SK-N-MC (cell line): ENCODE measurements at places on chromosomes 1 and 21.

GRCh38 chr1:229792012-229792975 lies 166.2 kb downstream of the URB2 start:
- DNase-seq: no peak

- no peak for DNase-seq
Observed at GRCh38 chr1:208923946-208924720, 659.4 kb upstream of the CAMK1G start.

DNA sequence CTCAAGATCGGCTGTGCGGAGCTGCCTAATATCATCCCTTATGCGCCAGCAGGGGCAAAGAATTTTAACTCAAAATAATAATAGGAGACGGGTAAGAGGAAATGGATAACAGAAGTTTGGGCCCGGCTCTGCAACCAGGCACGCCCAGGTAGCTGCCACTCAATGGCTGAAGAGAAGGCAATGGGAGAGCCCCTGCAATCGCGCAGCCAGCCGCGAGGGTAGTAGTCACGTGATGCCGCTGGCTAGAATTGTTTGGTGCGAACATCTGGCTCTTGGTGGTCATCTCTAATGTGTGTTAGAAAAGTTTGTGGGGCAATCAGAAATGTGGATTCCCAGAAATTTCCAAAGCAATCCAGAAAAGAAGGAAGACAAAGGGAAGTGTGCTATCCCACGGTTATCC lies 12.3 kb downstream of the BARHL2 start:
- DNase-seq: no peak

DNA sequence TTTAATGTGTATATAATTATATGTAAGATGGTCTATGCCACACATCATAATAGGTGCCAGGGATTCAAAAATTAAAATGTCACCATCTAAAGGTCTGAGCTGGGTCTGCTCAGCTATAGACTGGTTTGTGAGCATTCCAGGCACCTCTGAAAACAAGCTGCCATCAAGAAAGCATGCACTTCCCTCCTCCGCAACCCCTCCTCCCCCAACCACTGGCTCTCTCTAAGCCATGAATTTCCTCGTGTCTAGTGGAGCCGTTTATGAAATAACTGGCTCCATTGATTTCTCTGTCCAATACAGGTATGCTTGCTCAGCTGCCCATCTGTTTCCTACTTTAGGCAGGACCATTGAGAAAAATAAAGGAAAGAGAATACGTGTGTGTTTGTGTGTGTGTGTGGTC lies 522.6 kb upstream of the PLXNA2 start:
- DNase-seq: no peak

DNA sequence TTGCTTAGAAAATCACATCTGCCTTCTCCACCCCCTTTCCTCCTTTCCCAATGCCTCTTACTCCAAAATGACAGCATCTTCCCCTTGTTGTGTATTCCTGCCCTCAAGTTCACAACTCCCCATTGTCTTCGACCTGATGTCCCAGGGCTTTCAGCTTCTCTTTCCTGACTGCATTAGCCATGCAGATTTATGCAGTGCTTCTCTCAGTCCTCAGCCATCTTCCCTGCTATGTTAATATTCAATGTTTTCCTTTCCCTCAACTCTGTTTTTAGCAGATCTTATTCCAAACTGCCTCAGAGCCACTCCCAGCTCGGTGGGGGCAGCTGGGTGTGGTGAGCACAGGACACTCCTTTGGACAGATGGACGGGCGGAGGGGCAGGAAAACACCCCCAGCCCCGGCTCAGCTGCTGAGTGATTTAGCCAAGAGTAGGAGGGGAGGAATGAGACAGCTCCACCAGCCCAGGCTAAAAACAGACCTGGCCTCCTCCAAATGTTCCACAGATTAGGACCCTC lies 71.0 kb downstream of the CD2 start:
- DNase-seq: no peak

DNA sequence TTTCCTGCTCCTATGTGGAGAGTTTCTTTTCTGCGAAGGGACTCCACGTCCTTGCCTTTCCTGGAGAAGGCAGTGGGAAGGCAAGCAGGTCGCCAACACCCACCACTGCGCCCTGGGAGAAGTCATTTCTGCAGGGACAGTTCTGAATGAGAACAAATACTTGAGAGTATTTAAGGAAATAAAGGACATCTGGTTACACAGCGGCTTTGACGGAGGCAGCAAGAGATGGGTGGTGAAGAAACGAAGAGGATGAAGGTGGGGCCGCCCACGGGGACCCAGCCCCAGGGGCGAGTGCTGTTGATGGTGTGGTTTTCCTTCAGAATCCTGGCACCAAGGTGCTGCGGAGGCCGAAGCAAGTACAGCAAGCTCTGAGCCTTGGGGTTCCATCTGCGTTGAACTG lies 75.5 kb downstream of the PSMG1 start:
- DNase-seq: no peak

GRCh38 chr1:230424391-230425251 lies 1.5 kb downstream of the PGBD5 start:
- DNase-seq: no peak

- DNase-seq: no peak
Observed at GRCh38 chr1:145993618-145994390, 2.6 kb downstream of the TXNIP start.

DNA sequence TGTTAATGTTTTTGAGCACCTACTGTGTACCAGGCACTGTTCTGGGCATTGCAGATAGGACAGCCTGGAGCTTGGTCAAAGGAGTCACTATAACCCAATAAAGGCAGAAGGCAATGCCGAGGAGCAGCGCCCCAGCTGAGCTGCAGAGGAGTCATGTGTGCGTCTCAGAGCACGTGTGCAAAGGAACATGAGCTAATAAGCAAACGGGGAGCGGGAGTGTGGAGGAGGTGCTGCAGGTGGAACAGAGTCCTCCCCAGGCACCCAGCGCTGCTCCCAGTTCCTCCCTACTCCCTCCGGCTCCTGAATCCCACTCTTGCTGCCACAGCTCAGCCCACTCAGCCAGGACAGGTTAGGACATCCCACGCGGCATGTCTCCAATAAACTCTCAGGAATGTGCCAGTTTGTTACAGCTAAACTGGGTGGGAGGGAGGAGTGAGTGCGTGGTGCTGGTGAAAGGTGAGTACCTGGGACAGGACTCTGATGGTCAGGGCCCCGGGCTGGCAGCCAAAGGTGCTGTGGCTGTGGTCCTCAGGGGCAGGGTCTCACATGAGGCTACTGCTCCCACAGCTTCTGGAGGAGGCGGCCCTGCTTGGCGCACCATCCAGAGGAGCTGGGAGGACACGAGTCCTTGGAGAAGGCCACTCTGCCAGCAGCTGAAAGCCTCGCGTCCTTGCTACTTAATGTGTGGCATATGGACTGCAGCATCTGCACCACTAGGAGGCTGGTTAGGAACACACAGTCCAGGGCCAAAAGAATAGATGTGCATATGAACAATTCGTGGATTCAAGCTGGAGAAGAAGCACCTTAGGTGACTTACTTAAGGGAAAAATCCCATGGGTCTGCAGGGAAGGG lies 52.3 kb downstream of the GRIK3 start:
- no peak for DNase-seq

DNA sequence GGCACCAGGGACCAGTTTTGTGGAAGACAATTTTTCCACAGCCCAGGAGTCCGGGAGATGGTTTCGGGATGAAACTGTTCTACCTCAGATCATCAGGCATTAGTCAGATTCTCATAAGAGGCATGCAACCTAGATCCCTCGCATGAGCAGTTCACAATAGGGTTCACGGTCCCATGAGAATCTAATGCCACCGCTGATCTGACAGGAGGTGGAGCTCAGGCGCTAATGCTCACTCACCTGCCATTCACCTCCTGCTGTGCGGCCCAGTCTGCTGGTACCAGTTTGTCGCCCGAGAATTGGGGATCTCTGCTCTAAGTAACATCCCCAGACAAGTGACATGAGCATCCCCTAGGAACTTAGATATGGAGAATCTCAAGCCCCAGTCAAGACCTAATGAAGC lies 180.7 kb downstream of the COQ8A start:
- DNase-seq: no peak

GRCh38 chr1:212285685-212286555 lies 710 bp downstream of the PPP2R5A start:
- no peak for DNase-seq

GRCh38 chr1:83942914-83943313 lies 56.0 kb downstream of the TTLL7 start:
- DNase-seq: no peak

- no peak for DNase-seq
Observed at GRCh38 chr1:174232761-174233160, 73.4 kb downstream of the RABGAP1L start.

DNA sequence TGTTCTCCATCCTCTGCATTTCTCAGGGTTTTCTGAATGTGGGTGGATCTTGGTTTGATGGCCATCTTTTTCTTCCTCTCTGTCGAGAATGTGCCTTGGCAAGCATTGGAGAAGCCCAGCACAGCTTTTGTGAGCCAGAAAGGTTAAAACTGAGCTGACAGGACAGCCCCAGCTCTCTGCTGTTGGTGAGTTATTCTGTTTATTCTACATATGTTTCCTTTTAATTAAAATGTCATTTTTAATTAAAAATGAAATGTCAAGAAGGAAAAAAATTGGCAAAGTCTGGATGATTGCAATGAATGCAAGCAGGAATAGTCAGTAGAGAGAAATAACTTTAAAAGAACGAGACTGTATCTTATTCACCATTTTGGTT lies 325.8 kb downstream of the PTBP2 start:
- DNase-seq: no peak

DNA sequence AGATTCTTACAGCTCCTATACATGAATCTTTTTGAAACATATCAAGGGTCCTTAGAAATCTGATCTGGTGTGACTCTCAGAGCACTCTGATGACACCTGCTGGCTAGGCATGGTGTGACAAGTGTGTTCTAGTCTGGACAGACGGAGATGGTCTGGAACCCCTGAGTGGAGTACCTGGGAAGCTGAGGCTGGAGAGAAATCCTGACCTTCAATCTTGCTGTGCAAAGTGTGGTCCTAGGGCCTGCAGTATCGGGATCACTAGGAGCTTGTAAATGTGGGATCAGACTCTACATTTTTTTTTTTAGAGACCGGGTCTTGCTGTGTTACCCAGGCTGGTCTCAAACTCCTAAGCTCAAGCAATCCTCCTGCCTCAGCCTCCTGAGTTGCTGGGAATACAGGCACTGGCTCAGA lies 78.6 kb upstream of the SOD1 start:
- DNase-seq: peak; percentile 6

- DNase-seq: no peak
Observed at GRCh38 chr1:248828845-248829244, 3.1 kb upstream of the SH3BP5L start.

DNA sequence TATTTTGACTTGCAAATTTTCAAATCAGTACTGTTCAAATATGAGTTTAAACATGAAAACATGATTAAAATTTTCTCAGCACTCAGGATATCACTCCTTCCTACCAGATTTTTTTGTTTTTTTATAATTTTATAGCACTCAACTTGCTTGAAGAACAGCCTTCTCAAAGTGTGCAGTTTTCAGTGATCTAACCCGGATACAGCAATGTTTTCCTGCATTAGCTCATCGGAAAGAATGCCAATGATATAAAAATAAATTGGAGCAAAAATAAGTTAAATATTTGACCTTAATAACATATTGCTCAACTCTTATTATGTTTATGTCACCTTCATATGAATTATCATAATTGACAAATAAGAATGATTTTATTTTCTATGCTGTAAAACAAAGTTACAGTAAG lies 766.8 kb downstream of the USP25 start:
- no peak for DNase-seq

- DNase-seq: no peak
Observed at GRCh38 chr1:44239961-44240371, 26.7 kb downstream of the DMAP1 start.

- no peak for DNase-seq
Observed at GRCh38 chr1:176531921-176532897, 69.2 kb downstream of the PAPPA2 start.

DNA sequence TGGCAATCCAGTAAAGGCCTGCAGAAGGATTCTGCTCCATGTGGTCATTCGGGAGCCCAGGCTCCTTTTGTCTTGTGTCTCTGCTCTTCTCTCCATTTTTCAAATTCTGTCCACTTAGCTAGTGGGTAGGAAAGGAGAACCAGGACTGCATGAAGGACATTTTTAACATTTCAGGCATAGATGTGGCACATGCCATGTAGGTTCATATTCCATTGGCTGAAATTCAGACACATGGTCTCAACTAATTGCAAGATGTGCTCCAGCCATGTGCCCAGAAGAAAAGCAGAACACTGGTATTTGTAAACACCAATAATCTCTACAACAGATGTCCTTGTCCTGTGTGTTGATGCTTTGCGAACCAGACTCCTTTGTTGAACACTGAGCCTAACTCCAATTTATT lies 85.2 kb upstream of the WLS start:
- no peak for DNase-seq

- DNase-seq: no peak
Observed at GRCh38 chr1:31912839-31913239, 25.3 kb downstream of the PTP4A2 start.

DNA sequence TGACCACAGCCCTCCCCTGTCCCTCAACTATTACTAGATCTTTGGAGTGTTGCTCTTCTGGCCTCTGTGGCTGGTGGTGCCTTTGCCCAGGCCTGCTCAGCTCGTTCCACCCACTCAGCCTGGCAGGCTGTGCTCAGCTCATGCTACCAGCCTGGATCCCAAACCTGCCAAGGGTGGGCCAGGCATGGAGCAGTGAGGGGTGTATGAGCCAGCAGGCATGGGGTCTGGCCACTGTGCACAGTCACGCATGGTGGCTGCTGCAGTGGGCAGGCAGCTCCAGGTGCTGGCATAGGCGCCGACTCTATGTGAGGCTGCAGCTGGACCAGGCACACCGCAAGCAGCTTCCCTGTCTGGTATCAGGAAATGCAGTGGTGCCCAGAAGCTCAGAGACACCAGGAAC lies 449.9 kb downstream of the MATN1 start:
- DNase-seq: no peak

DNA sequence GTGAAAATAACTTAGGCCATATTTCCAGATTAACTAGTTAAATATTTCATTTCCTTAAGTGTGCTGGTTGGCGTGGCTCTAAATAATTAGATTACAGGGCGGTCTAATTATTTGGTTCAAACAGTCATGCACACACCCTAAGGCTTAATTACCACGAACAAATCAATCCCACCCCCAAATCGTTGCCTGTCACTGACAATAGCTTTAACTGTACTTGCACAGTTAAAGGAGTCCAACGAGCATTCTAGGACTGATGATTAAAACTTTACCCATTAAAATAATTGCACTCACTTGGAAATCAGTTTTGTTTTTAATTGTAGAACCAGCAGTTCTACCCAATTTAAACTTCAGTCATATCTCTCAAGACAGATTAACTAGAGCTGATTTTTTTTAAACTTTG lies 1.5 kb upstream of the POU2F1 start:
- DNase-seq: no peak
